Activated CD8-positive, alpha-beta memory T cell treated with anti-CD3 and anti-CD28 coated beads, Interleukin-2, amount 10 ng/mL, durations not matched to agents 7 days and 5 days (primary cell): ENCODE measurements at places on chromosomes 6 and 20. TPM values are rescaled to one million over a fixed set of nuclear protein-coding genes. Genes with fewer than 3 reads are reported as not detected.

The MGME1 gene
- 46.6 TPM for total RNA-seq

The CENPQ gene
- 17.8 TPM for total RNA-seq

The KCNQ5 gene
- 7.2 TPM for total RNA-seq

The BCAS4 gene
- total RNA-seq: 37.6 TPM

The RIPPLY2 gene
- not detected for total RNA-seq

The TCP11 gene
- not detected for total RNA-seq

The TULP4 gene
- total RNA-seq: 28.4 TPM

The SPO11 gene
- total RNA-seq: not detected

The BHLHE23 gene
- total RNA-seq: not detected

The PRICKLE4 gene
- not detected for total RNA-seq
